Transverse colon (tissue), 4 donors: ENCODE measurements at places on chromosomes 13 and 19. TPM values are rescaled to one million over a fixed set of nuclear protein-coding genes. Genes with fewer than 3 reads are reported as not detected.

Gene PEX11G
- 2.2 TPM for total RNA-seq

DNA sequence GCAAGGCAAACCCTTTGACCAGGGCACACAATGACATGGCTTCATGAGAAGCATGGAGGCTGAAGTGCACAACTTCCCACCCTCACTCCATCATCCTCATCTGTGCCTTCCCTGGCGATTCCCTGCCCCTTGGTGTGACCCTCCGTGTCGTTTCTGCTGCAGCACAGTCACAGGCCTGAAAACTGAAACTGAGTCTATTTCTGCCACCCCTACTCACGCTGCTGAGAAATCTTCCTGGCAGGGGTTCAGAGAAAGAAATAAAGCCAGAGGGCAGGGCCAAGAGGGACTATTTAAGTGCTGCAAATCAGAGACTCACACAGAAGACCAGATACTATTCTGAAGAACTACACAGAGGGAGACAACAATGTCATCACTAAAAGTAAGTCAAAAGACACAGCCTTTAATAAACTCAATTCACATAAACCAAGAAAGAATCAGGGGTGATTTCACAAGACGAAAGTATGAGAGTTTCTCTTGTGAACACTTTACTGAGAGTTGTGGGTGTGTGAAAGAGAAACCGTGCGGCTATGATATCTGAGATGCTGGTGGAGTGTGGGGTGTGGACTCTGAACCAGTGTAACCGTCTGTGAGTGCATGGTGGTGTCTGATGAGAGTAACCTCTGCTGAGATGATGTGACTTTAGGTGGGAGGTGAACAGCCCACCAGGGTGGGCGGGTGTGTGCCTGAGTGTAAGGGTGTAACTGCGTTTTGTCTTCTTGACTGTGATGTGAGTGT is 23.5 kb downstream of the LGALS16 start:
- no peak for DNase-seq

GRCh38 chr13:45257638-45258333 is 56.9 kb upstream of the KCTD4 start:
- DNase-seq, result no peak

DNA sequence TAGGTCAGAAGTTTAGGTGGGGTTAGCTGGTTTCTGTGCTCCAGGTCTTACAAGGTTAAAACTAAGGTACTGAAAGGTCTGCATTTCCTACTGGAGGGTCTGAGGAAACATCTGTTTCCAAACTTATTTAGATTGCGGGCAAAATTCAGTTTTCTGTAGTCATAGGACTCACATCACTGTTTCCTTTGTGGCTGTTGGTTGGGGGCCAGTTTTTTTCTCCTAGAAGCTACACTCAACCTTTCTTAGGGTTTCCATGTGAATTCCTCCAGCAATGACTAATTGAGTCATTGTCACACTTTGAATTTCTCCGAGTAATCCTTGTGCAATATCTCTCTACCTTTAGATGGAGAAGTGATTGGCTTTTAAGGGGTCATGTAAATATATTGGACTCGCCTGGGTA is 773.4 kb upstream of the SLITRK1 start:
- DNase-seq, result no peak

DNA sequence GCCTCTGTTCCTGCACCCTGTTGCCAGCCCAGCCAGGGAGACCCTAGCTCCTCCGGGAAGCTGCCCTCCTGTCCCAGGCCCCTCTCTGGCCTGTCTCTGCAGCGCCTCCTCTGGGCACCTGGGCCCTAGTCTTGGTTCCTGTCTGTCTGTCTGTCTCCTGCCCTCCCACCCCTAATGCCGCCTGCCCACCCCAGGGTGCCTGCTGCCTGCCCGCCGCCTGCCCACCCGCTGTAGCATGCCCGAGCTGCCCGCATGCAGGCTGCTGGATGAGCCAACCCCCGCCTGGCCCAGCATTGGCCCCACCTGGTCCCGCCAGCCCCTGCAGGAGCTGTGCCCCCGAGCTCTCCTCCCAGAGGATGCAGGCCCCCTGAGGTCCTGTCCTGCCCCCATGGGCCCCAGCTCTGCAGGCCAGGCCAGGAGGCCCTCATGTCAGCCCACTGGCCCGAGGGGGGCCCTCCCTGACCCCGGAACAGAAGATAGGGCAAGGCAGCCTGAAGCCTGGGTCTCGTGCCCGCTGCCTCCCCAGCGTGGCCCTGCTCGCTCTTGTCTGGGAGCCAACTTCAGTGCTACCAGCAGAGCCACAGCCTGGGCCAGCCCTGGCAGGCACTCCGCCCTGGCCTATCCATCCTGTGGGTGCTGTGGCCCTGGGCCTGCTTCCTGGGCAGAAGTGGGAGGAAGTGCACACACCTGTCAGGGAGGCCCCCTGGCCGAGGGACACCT is 5.2 kb downstream of the MAP2K7 start:
- DNase-seq, result no peak

Gene PSPN
- total RNA-seq, result 1.7 TPM

GRCh38 chr13:26980099-26981031 is 191.2 kb downstream of the USP12 start:
- no peak for DNase-seq

GRCh38 chr13:73722120-73722519 is 412.1 kb downstream of the KLF12 start:
- no peak for DNase-seq

- peak; percentile 11 for DNase-seq
Measured at GRCh38 chr13:30576528-30576927, 41.2 kb upstream of the USPL1 start.

DNA sequence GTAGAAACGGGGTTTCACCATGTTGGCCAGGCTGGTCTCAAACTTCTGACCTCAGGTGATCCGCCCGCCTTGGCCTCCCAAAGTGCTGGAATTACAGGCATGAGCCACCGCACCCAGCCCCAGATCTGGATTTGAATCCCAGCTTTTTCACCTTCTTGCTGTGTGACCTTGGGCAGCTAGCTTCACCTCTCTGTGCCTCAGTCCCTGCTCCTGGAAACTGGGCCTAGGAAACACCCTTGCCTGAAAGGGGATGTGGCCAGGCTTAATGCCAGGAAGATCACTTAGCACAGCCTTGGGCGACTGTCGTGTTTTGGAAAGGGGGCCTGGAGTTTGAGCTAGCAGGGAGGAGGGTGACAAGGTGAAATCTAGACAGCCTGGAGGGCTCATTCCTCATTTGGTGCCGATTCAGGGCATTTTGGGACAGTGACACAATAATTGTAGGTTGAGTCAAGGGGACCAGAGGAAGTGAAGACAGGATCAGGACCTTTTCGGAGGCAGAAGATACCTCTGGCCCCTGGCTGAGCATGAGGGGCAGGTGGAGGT is 1.8 kb downstream of the PGPEP1 start:
- DNase-seq, result no peak

Gene DCT
- total RNA-seq, result not detected

Gene TMTC4
- 26.6 TPM for total RNA-seq

DNA sequence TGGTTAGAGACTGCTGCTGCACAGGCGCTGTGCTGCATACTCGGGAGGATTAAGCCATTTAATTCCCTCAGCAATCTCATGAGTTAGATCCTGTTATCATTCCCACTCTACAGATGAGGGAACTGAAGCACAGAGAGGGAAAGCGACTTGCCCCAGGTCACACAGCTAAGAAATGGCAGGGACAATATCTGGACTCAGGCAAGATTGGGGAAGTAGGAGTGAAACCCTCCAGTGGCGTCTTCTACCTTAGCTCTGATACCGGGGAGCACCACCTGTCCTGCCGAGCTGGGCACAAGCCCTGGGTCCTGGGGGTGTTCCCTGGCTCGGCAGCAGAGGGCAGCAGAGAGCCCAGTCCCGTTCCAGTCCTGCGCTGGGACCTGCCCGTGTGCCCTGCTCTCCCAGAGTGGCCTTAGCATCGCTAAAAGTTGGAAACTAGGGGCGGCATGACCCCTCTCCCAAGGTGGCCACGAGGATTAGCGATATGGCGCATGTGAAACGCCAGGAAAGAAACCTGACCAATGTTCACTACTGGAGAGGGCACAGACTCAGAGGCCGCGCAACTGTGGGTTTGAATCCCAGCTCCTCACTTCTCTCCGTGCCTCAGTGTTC is 20.5 kb downstream of the CYTH2 start:
- DNase-seq, result peak; percentile 91

Gene ZNF585A
- total RNA-seq, result 3.0 TPM

DNA sequence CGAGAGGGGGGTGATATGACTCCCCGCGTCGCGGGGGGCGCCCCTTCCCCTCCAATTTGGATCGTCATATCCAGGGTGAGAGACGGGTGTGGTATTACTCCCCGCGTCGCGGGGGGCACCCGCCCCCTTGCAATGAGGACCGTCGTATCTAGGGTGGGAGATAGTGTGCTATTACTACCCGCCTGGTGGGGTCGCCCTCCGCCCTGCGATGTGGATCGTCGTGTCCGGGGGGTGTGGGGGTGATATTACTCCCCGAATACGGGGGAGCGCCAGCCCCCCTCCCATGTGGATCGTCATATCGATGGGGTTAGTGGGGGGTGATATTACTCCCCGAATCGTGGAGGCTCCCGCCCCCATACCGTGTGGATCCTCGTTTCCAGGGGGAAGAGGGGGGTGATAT is 29.2 kb upstream of the RGCC start:
- DNase-seq, result no peak

Gene PRSS57
- total RNA-seq, result not detected
